ENCODE measurements at places on chromosomes 16 and 17.

GRCh38 chr17:73091410-73091769 lies 1.1 kb downstream of the SLC39A11 start:
- H3K36me3 ChIP-seq: peaks cover 7% of the 10 kb centered on the region
- peaks cover 5% of the 10 kb centered on the region for H3K27me3 ChIP-seq
- H3K27ac ChIP-seq: no peak overlapping the region
- H3K4me3 ChIP-seq: peak overlapping the region; percentile 92
- peaks cover 14% of the 10 kb centered on the region for H3K4me1 ChIP-seq

- DNase-seq: no peak
- no peak overlapping the region for H3K27ac ChIP-seq
- peaks cover 34% of the 10 kb centered on the region for H3K27me3 ChIP-seq
- H3K36me3 ChIP-seq: no peaks in the 10 kb centered on the region
- no peaks in the 10 kb centered on the region for H3K4me1 ChIP-seq
These were observed 6.4 kb downstream of the FA2H start for GRCh38 chr16:74768239-74768638.

GRCh38 chr17:67328026-67328425 lies 38.4 kb downstream of the PSMD12 start:
- H3K36me3 ChIP-seq: no peaks in the 10 kb centered on the region
- no peak overlapping the region for H3K27ac ChIP-seq
- no peak overlapping the region for H3K4me3 ChIP-seq
- no peak for DNase-seq

DNA sequence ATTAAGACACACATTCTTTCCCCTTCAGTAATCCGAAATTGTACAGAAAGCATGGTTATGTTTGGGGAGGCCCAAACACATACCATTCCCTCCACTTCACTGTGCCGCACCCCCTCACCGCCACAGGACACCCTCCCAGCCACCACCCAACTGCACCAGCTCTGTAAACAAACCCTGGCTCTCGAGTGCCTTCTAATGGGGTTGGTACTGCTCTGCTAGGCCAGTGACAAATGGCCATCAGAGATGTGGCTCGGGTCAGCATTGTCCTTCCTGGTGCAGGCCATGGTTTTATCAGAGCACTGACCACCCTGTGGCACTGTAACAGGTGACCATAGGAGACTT lies 24.0 kb upstream of the SREBF1 start:
- no peak for DNase-seq
- no peak overlapping the region for H3K4me3 ChIP-seq
- H3K27ac ChIP-seq: no peak overlapping the region
- H3K27me3 ChIP-seq: peaks cover 2% of the 10 kb centered on the region
- no peaks in the 10 kb centered on the region for H3K36me3 ChIP-seq
- H3K4me1 ChIP-seq: peaks cover 24% of the 10 kb centered on the region

GRCh38 chr17:45847101-45847500 lies 2.4 kb downstream of the SPPL2C start:
- H3K36me3 ChIP-seq: no peaks in the 10 kb centered on the region
- no peaks in the 10 kb centered on the region for H3K4me1 ChIP-seq
- no peak overlapping the region for H3K27ac ChIP-seq
- peaks cover 13% of the 10 kb centered on the region for H3K27me3 ChIP-seq

DNA sequence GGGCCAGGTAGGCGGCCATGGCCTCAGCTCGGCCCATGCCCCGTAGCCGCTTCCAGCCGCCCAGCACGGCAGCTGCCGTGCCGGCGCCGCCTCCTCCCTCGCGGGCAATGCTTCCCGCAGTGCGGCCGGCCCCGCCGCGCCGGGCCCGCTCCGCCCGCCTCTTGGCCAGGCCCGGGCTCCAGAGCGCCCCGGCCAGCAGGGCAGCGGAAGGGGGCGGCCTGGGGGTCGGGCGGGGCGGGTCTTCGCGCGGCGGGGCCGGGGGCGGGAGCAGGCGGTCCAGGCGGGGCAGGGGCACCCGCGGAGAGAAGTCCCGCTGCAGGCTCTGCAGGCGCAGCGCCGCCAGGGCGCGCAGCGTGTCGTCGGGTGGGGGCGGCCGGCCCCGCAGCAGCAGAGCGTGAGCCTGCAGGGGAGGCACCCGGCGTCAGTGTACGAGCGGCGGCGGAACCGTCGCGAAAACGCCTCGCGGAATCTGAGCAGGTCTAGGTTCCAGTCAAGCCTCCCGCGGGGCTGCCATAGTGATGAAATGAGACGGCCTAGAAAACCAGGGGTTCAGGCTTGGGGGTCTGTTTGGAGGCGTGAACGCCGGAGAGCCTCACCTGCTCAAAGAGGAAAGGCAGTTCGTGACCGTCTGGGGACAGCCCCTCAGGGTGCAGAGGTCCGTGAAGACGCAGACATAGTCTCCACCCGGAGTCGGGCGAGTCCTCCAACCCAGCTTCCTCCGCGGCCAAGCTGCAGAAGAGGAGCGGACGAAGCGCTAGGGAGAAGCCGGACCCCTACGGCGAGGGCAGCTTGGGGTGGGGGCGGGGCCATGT lies 6.6 kb downstream of the PLEKHH3 start:
- H3K4me3 ChIP-seq: peak overlapping the region; percentile 52
- peaks cover 1% of the 10 kb centered on the region for H3K36me3 ChIP-seq
- peaks cover 51% of the 10 kb centered on the region for H3K27me3 ChIP-seq
- DNase-seq: no peak
- H3K27ac ChIP-seq: no peak overlapping the region

DNA sequence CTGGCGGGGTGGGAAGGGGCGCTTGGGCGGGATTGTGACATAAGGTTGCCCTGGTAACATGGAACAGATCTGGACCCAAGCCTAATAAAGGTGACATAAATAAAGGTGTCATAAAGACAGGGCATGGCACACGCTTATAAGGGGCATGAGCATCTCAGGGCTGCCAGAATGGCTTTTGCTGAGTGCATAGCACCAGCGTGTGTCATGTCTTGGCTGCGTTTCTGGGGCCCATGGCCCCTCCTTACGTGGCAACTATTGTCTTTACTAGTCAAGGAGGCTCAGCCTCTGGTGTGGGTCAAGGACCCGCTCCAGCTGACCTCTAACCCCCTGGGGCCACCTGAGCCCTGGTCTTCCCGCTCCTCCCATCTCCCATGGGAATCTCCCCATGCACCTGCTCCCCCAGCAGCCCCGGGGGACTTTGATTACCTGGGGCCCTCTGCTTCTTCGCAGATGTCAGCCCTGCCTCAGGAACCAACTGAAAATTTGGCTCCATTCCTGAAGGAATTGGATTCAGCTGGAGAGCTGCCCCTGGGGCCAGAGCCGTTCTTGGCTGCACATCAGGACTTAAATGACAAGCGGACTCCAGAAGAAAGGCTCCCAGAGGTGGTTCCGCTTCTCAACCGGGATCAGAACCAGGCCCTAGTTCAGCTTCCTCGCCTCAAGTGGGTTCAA lies 13.9 kb downstream of the LRRC37B start:
- peaks cover 32% of the 10 kb centered on the region for H3K4me1 ChIP-seq
- peaks cover 14% of the 10 kb centered on the region for H3K36me3 ChIP-seq
- no peaks in the 10 kb centered on the region for H3K27me3 ChIP-seq

DNA sequence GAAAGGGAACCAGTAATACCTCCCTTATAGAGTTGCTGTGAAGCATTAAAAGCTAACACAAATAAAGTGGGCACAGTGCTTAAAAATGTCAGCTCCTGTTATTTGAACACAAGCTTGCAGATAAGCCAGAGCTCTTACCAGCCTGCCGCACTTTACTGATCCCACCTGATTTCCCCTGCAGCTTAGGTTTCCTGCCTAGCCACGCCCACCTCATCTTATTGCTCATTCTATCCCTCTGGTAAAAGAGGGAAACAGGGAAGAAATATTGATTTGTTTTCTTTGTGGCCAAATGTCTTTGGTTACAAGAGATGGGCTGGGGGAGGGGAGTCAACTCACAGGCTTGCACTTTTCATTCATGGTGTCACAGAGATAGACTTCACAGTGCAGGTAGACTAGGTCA lies 9.6 kb upstream of the GP2 start:
- no peak overlapping the region for H3K4me3 ChIP-seq
- no peaks in the 10 kb centered on the region for H3K4me1 ChIP-seq
- no peak overlapping the region for H3K27ac ChIP-seq

GRCh38 chr17:17386094-17386800 lies 83.1 kb downstream of the NT5M start:
- no peak for DNase-seq
- no peak overlapping the region for H3K27ac ChIP-seq
- H3K4me3 ChIP-seq: no peak overlapping the region
- H3K36me3 ChIP-seq: no peaks in the 10 kb centered on the region

DNA sequence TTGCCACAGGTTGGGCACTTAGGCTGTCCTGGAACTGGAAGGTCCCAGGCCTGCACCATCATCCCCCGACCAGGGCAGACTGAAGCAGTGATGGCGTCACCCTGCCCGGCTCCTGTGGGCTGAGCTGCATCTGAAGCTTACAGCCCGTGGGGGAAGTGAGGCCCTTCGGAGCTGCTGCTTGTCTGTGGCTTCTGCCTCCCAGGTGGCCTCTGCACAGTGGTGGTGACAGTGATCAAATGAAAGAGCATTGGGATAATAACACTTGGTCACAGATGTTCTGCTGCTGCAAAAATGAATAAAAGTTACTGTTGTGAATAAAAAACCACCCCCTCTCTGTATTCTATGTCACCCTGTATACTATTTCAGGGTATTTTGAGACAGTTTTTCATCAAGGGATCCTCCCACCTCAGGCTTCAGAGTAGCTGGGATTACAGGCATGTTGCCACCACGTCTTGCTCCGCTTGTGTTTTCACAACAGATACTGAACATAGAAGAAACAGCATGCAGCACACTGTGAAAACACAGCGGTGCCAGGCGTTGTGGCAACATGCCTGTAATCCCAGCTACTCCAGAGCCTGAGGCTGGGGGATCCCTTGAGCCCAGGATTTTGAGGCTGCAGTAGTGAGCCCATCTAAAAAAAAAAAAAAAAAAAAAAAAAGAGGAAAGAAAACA lies 165.0 kb downstream of the LGALS9B start:
- H3K4me1 ChIP-seq: no peaks in the 10 kb centered on the region
- no peaks in the 10 kb centered on the region for H3K27me3 ChIP-seq
- peaks cover 11% of the 10 kb centered on the region for H3K36me3 ChIP-seq
- no peak for DNase-seq
- H3K4me3 ChIP-seq: no peak overlapping the region

GRCh38 chr17:47669081-47669480 lies 19.4 kb downstream of the KPNB1 start:
- H3K36me3 ChIP-seq: peaks cover 82% of the 10 kb centered on the region
- DNase-seq: no peak
- H3K4me3 ChIP-seq: no peak overlapping the region
- H3K27me3 ChIP-seq: no peaks in the 10 kb centered on the region

DNA sequence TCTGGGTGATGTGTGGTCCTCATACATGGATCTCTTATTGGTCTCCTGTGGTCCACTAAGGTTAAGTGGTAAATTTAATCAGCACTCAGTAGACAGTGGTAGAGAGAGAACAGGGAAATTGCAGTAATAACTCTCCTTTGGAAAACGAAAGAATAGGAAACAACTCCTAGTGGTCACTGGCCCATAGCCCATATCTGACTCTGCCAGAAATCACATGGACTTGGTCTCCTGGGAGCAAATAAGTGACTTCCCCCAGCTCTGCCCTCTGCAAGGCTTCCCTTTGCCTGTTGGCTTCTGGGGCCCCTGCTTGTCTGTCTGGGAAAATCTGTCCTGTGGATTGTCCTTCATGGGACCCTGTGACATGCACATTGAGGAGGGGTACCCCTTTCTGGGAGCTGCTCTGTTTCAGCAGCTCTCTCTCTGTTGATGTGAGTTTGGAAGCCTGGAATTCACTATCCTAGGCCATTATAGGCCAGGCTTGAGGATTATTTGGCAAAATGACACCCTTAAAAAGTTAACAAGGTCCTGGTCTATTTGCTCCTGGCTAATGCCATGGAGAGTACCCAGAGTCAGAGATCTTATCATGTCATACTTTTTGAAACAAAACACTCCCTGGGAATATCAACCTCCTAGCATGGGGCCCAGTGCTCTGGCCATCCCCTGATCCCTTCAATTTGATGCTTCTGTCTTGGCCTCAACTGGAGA lies 58.0 kb upstream of the HNF1B start:
- no peak overlapping the region for H3K27ac ChIP-seq
- DNase-seq: no peak
- H3K4me1 ChIP-seq: peaks cover 2% of the 10 kb centered on the region
- no peak overlapping the region for H3K4me3 ChIP-seq
- peaks cover 30% of the 10 kb centered on the region for H3K27me3 ChIP-seq

DNA sequence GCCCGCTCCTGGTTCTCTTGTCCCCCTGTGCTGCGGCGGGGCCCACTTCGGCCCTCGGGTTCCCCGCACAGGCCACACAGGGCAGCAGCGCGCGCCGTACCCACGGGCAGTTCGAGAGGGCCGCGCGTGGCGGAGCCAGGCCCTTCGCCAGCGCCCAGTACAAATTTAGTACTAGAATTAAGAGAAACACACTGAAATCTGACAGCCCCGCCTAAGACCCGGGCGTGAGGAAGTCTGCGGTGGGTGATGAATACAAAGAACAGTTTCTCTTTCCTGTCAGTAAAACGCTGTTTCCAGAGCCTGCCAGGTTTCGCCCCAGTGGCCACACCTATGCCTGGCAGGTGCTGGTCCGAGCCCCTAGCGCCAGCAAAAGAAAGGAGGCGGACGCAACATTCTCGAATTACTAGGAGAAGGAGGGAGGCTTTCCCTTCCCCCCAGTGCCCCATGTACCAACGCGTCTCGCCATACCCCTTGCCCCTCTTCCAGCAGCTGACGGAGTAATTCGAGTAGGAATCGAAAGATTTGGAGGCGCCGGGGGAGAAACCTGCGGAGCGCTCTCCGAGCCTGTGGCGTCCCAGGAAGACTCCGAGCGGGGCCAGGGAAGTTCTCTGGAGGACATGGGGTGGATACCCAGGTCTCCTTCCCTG lies 591 bp upstream of the SLFN5 start:
- peak overlapping the region; percentile 99 for H3K27ac ChIP-seq
- peak overlapping the region; percentile 100 for H3K4me3 ChIP-seq
- peaks cover 63% of the 10 kb centered on the region for H3K4me1 ChIP-seq

- H3K27me3 ChIP-seq: no peaks in the 10 kb centered on the region
- H3K4me3 ChIP-seq: no peak overlapping the region
- H3K36me3 ChIP-seq: peaks cover 6% of the 10 kb centered on the region
- H3K4me1 ChIP-seq: peaks cover 12% of the 10 kb centered on the region
- DNase-seq: peak; percentile 38
- H3K27ac ChIP-seq: no peak overlapping the region
These were observed 4.6 kb upstream of the MFSD6L start for GRCh38 chr17:8803531-8804420.
